ENCODE measurements at places on chromosomes 3 and 15.
A peak's percentile ranks its signal among the peaks of the same experiment; 100 is the strongest.

DNA sequence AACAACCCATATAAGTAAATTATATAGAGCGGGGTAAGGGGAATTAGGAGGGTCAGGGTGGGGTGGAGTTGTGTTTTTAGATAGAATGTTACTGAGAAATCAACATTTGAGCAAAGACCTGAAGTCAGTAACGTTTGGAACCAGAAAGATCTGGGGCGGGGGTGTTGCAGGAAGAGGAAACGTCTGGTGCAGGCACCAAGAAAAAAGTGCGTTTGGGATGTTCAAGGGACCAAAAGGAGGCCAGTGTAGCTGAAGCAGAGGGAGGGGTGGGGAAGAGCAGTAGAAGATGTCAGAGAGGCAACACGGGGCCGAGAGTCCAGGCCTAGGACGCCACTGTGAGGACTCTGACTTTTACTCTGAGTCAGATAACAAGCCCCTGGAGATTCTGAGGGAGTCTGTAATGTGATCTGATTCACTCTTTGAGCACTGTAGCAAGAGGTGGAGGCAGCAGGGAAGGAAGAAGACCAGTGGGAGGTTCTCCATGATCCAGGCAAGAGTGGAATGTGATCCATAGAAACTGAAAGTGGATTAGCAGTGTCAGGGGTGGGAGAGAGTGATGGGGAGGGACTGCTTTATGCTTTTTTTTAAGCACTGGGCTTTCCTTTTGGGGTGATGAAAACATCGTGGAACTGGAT, 179.3 kb upstream of the CHRM5 start:
- DNase-seq, result no peak

GRCh38 chr3:22378869-22379268, 627.9 kb upstream of the ZNF385D start:
- DNase-seq, result no peak

DNA sequence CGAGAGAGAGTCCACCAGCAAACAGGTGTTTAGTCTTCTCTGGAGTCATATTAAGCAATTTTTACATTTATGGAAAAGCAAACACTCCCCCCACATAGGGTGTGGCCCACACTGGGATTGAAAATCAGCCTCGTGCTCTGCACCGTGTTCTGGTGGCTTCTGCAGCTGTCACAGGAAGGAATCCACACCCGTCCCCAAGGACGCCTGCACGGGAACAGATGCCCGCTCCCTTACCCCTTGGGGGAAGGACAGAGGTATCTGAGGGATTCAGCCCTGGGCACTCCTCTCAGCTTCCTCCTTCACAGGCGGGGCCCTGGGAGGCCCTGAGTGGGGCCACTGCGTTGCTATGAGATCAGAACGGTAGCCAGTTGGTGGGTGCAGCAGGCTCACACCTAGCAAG, 27.8 kb downstream of the LIPC start:
- DNase-seq, result no peak

GRCh38 chr3:138778643-138779042, 56.1 kb downstream of the PIK3CB start:
- DNase-seq, result no peak

DNA sequence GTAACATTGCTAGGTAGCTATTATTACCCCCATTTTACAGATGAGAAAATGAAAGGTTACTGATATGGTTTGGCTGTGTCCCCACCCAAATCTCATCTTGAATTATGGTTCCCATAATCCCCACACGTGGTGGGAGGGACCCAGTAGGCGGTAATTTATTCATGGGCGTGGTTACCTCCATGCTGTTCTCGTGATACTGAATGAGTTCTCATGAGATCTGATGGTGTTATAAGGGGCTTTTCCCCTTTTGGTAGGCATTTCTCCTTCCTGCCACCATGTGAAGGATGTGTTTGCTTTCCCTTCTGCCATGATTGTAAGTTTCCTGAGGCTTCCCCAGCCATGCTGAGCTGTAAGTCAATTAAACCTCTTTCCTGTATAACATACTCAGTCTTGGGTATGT, 252.1 kb downstream of the OPA1 start:
- DNase-seq, result no peak

DNA sequence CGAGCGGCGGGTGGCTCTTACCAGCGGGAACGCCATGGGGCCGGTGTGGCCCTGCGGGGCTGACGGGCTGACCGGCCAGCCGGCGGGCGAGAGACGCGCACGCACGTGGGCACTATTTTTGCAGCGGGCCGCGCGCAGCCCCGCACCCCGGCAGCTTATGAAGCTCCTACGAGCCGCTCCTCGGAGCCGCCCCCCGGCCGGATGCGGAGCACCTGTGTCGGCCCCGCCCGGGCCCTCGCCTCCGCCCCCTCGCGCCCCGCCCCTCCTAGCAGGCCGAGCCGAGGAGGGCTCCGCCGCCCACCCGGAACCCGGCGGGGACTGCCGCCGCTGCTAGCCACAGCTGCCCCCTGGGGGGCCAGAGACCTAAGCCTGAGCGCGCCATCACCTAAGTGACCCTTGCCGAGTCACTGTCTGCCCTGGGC, 683 bp upstream of the CPEB1 start:
- DNase-seq, result no peak

DNA sequence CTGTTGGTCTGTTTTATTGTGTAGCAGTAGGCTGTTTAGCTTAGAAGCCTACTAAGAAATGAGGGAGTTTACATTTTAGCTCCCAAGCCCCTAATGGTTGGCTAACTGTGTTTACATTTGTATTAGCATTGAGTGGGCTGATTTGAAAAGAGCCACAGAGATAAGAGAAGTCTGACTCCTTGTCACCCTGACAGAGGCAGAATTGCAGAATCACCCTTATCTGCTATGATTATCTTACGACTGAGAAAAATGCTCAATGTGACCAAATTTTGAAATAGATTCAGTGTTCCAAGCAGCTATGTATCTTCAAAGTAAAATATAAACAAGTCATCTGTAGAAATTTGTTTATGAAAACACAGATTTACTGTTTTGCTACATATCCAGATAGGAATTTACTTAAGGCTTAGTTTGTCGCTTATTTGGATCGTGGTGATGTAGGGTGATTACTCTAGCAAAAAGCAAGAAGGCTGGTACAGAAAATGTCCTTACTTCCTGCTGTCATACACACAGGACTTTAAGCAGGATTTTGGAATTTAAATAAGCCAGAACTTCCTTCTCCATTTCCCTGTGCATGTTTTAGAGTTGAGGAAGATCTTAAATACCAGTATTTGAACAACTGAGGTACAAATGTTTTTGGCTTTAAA, 19.0 kb downstream of the SEMA6D start:
- DNase-seq, result no peak

DNA sequence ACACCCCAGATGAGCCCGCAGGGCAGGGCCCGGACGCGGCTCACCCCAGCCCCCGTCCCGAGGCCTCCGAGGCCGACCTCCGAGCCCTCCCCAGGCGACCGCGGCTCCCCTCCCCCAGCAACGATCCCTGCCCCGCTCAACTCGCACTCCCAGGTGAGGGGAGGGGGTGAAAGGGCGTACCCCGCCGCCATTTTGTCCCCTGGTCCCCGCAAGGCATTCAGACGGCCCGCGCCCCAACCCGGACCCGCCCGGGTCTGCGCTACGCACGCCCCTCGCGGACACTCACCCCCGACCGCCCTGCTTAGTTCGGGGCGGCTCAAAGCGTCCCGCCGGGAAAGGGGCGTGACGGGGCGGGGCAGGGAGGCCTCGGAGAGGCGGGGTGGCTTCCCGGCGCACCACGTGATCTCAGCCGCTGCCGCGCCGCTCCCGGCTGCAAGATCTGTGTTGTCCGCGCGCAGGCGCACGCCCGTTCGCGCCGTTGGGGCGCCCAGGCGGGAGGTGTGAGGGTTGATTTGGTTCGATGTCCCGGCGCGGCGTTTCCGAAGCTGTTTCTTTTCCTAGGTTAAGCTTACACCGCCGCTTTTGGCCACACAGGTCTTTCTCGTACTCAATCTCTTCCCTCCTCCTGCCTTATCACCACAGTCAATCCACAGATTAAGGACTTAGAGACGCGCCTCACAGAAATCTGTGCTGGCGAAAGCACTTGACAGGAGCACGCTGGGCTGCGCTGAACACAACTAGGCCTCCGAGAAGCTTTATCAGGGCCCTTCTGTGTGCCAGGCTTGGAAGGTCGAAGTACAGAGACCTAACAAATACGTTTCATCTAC, at the start of gene SCAPER:
Gene SCAPER, minus strand, starts transcription at position 328 of the 827 bp plus-strand sequence. CDS start 21,523 bp downstream, outside the sequence.
- DNase-seq, result peak; percentile 83

- no peak for DNase-seq
Measured at GRCh38 chr3:77071809-77072208, 31.9 kb downstream of the ROBO2 start.

DNA sequence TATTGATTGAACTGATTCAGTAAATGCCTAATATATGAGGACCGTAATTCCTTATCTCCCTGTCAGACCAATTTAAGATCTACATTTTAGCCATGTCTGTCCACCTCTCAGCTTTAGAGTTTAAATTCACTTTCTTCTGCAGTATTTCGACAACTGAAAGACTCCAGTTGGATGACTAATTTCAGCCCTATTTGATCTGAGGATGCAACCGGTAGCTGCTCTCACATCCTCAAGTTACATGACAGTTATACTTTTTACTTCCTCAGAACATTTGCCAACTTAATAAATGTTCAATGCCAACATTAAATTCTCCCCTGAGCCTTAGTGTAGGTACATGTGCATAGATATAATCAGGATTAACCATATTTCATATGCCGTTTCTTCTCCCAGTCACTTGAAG, 2.5 kb upstream of the HHLA2 start:
- no peak for DNase-seq

GRCh38 chr3:5012367-5012766, 33.1 kb downstream of the BHLHE40 start:
- DNase-seq, result no peak

DNA sequence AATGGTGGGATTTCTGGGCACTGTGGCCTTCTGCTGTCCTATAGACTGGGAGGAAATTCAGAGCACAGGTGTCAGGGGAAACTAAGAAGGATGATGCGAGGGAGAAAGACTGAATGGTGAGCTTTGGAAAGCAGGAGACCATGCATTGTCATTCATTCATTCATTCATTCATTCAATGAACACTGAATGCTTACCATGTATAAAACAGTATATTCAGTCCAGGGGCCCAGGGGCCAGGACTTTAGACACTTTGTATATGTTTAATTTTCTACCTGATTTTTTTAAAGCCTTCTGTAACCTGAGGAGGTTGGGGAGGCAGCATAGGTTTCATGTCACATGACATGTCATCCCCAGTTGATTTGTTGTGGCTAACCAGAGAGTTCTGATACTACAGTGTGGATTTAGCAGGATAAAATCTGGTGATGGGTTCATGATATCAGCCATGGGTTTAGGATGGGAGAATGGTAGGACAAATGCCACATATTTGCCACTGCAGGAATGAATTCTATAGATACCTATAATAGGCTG, 57.7 kb upstream of the ATG7 start:
- no peak for DNase-seq

DNA sequence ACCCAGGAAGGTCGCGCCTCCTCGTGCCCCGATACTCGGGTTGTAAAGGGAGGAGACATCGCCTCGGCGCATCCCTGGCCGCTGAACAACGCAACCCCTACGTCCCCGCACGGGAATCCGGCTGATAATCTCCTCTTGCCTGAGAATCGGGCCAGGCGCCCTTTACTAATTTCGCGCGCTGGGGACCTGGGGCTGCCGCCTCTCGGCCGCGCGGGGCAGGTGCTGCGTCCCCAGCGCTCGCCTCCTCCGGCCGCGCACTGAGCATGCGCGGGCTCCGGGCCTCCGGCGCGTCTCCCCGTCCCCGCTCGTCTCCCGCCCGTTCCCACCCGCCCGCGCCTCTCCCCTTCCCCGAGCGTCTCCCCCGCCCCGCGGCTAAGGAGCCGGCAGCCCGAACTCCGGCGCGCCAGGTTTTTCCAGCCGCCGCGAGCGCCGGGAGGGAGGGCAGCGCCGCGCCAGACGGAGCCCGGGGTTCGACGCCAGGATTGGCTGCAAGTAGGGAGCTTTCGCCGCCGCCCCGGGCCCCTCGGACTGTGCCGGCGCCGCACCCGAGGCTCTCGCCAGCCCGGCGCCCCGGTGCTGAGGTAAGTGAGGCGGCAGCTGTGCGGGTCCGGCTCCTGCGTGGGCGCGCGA, at the start of gene CNTN4:
Gene CNTN4, plus strand, starts transcription at position 469 of the 630 bp plus-strand sequence.
- DNase-seq, result no peak

DNA sequence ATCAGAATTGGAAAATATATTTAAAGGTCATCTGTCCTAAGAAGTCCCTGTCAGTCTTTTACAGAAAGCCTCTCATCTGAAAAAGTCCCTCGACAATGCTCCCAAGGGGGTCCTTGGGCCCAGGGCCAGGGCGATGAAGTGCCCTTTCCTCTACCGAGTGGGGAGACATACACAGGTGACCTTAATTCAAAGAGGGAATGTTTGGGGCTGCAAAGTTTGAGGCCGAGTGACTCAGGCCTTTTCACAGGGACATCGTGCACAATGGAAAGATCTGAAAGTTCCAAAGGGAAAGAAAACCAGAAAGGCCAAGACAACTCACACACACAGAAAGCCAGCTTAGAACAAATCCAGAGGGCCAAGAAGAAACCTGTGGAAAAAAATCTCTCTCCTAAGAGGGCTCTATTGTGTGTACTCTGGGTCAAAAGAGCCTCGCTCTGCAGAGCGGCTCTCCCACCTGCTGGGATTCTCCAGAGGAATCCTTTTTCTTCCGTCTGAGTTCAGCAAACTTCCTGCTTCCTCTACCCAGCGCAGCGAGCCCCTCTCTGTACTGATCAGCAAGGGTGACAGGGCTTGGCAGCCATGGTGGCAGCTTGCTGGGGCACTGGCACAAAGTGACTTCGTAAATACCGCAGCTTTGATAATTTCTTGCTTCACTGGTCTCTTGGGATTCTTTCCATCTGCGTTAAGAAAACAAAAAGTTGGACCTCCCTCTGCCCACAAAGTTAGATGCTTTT, 259.1 kb downstream of the OPA1 start:
- no peak for DNase-seq

GRCh38 chr15:100833417-100834389, 45.9 kb upstream of the ALDH1A3 start:
- DNase-seq, result no peak

GRCh38 chr15:62498712-62499111, 333.6 kb upstream of the C2CD4B start:
- no peak for DNase-seq
